Heart left ventricle (tissue), 16 donors: ENCODE measurements at places on chromosomes 13 and 19. TPM values are rescaled to one million over a fixed set of nuclear protein-coding genes. Genes with fewer than 3 reads are reported as not detected.

FGF22 gene
- total RNA-seq = not detected

DNA sequence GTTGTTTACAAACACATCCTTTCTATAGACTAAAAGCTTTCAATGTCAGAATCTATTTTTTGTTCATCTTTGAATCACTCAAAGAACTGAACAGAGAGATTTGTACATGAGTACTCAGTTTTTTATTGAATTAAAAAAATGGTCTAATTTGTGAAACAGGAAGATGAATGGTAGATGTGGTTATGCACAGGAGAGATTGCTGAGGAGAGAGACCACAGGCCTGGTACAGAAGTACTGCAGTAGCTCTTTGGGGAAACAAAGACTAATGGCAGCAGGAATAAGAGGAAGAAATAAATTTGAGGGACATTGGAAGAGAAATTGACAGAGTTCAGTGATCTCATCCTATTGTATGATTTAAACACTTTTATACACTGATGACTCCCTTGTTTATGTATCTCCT, 222.0 kb upstream of the ARGLU1 start:
- DNase-seq = no peak
- H3K27me3 ChIP-seq = no peaks in the 10 kb centered on the region
- no peak overlapping the region for H3K27ac ChIP-seq

- H3K4me1 ChIP-seq = no peaks in the 10 kb centered on the region
- no peak overlapping the region for H3K4me3 ChIP-seq
- DNase-seq = no peak
- H3K36me3 ChIP-seq = no peaks in the 10 kb centered on the region
- no peak overlapping the region for H3K27ac ChIP-seq
- H3K27me3 ChIP-seq = no peaks in the 10 kb centered on the region
Measured at GRCh38 chr13:48009284-48009683, 8.2 kb upstream of the SUCLA2 start.

DNA sequence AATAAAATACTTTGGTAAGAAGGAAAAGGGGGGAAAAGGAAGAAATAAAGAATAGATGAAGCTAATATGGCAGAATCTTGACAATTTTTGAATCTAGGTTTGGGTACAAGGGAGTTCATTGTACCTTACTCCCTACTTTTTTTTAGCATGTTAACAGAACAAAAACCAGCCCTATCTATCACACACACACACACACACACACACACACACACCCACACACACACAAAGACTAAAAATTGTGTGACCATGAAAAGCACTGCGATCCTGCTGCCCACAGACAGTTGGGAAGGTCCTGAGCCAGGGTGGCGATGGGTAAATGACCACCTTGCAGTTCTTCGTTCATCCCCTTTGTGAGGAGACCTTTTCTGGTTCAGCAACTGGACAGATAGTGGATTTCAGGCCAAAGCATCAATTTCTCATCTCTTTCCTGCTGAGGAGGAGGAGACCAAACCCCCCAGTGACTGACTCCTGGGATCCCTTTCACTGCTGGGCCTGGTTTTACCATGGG, 91.8 kb downstream of the SIPA1L3 start:
- H3K4me3 ChIP-seq = no peak overlapping the region
- no peaks in the 10 kb centered on the region for H3K36me3 ChIP-seq
- H3K27me3 ChIP-seq = no peaks in the 10 kb centered on the region
- no peak overlapping the region for H3K27ac ChIP-seq

GRCh38 chr19:821825-822503, at the start of gene PLPPR3:
Gene PLPPR3 (minus strand): TSS chr19:821955. CDS start chr19:821559, 396 bp downstream.
- peak within 1 kb of the TSS; percentile 15 for H3K4me3 ChIP-seq
- DNase-seq = no peak
- H3K27ac ChIP-seq = no peak within 1 kb of the TSS
- peaks cover 15% of the 10 kb centered on the region for H3K27me3 ChIP-seq
- peaks cover 18% of the 10 kb centered on the region for H3K4me1 ChIP-seq
- no peaks in the 10 kb centered on the region for H3K36me3 ChIP-seq

DNA sequence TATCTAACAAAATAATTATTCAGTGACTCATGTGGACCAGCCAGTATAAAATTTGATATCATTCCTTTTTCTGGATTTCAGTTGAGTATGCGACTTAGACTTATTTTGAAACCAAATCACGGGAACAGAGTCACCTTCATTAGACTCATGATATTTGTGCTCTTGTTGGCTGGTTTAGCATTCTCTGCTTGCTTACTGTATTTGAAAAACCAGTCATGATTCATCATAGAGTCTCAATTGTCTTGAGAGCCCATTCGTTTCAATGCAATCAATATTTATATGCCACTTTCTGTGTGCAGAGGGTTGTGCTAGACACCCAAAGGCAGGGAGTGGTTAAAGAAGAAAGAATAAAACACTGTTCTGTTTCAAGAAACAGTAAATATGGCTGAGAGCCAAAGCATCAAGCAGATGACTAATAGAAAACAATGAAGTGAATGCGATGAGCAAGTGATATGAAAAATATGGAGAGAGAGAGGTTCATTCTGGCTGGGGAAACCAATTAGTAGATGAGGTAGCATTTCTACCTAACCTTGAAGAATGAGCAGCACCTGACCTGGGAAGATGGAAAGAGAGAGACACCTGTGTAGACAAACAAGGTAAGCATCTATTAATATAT, 99.6 kb upstream of the MBNL2 start:
- no peak overlapping the region for H3K4me3 ChIP-seq
- H3K4me1 ChIP-seq = no peaks in the 10 kb centered on the region
- no peaks in the 10 kb centered on the region for H3K27me3 ChIP-seq
- no peak for DNase-seq
- H3K27ac ChIP-seq = no peak overlapping the region

GRCh38 chr19:17598953-17599352, 43.5 kb downstream of the COLGALT1 start:
- no peaks in the 10 kb centered on the region for H3K36me3 ChIP-seq
- no peaks in the 10 kb centered on the region for H3K4me1 ChIP-seq
- no peak overlapping the region for H3K4me3 ChIP-seq
- no peak for DNase-seq
- H3K27ac ChIP-seq = no peak overlapping the region

DNA sequence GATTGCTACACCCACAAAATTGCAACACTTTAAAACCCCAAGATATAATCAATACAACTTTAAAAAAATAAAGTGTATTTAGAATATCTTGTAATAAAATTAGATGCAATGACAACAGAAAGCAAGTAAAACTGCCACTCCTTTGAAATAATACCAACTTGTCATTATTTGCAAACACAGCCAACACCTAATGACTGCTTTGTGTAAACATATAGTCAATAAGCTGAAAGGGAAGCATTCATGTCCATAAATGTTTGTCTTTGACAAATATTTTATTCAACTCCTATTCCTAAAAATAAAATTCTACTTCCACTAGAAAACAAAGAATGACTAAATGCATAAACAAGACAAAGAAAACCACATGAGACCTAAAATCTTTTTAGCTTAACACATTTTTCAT, 6.6 kb downstream of the SMAD9 start:
- H3K4me3 ChIP-seq = no peak overlapping the region
- no peaks in the 10 kb centered on the region for H3K36me3 ChIP-seq
- H3K27ac ChIP-seq = no peak overlapping the region
- H3K4me1 ChIP-seq = peaks cover 3% of the 10 kb centered on the region

MTRF1 gene
- total RNA-seq = 9.6 TPM

- DNase-seq = no peak
- H3K4me1 ChIP-seq = no peaks in the 10 kb centered on the region
- H3K27me3 ChIP-seq = no peaks in the 10 kb centered on the region
- H3K27ac ChIP-seq = no peak overlapping the region
- H3K36me3 ChIP-seq = no peaks in the 10 kb centered on the region
- H3K4me3 ChIP-seq = no peak overlapping the region
Measured at GRCh38 chr13:97883396-97883795, 70.1 kb upstream of the IPO5 start.

ACP7 gene
- not detected for total RNA-seq

DNA sequence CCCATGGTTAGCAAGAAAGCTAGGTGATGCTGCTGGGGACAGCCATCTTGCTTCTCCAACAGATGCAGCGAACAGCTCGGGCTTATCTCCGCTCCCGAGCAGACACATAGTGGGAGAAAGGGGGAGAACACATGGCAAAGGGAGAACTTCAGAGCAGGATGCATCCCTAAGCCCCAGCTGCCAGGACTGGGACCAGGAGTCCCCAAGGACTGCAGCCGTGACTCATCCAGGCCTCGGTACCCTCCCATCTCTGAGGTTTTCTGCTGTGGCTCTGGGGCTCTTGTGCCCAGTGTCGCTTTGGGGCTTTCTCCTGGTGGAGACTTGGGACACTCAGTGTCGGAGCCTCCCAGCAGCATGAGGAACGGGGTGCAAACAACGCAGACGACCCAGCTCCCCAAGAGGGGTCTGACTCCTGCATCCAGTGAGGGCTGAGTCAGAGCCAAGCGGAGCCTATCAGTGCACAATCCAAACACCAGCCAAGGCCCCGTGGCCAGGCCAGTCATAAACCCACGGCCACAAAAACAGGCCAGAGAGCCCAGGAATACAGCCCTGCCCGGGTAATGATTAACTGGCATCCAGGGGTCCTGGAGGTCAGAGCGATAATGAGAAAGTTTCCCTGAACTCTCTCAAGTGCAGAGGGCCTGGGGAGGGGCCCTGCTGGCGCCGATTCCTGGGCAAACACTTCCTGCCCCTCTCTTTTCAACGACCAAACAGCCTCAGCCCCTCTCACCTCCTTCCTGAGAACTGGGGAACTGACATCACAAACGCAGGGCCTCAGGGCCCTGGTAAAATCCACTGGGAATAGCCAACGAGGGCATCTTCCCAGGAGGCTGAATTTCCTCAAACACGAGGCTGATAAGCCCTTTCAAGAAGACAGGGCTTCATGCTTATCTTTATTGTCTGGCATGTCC, 202.9 kb downstream of the USP12 start:
- H3K4me3 ChIP-seq = no peak overlapping the region
- no peak overlapping the region for H3K27ac ChIP-seq
- no peak for DNase-seq
- no peaks in the 10 kb centered on the region for H3K36me3 ChIP-seq

DNA sequence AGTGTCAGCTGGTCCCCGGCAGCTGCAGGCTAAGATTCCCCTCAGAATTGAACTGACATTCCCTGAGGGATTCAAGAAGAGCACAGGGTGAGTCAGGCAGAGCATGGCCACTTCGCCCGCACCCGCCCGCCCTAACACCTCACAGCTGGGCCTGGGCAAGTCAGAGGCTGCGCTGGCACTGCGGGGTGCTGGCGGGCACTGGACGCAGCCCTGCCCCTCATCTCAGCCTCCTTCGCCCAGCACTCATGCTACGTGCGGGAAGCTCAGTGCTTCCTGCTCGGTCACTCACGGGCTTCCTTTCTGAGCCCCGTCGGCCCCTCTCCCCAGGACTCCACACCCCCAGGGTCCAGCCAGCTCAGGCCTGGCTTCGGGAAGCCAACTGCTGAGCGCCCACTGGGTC, 56.9 kb downstream of the MLLT1 start:
- no peak overlapping the region for H3K4me3 ChIP-seq
- peak overlapping the region; percentile 5 for H3K27ac ChIP-seq
- no peaks in the 10 kb centered on the region for H3K36me3 ChIP-seq
- H3K27me3 ChIP-seq = no peaks in the 10 kb centered on the region
- peaks cover 53% of the 10 kb centered on the region for H3K4me1 ChIP-seq

COX6B2 gene
- not detected for total RNA-seq
